T-helper 2 cell treated with Interferon-gamma antibody and Interleukin-4, amounts not matched to agents 100 ng/mL and 5 ng/mL, for 36 hours (primary cell): ENCODE measurements at places on chromosomes 11 and 22. TPM values are rescaled to one million over a fixed set of nuclear protein-coding genes. Genes with fewer than 3 reads are reported as not detected.

The HPX gene
- 0.18 and 0.36 TPM in 2 replicates for total RNA-seq

The TOMT gene
- 0.14 TPM in 1 of 2 replicates, not detected in the other for total RNA-seq

The APLNR gene
- not detected in 2 replicates for total RNA-seq

The SHANK3 gene
- total RNA-seq, result 0.02 and 0.05 TPM in 2 replicates

The ACRV1 gene
- total RNA-seq, result not detected in 2 replicates

The MS4A1 gene
- total RNA-seq, result 0.27 TPM in 1 of 2 replicates, not detected in the other

The MISFA gene
- 2.2 and 2.6 TPM in 2 replicates for total RNA-seq

The SYT7 gene
- not detected in 2 replicates for total RNA-seq
